ENCODE measurements at places on chromosomes 11 and 22.

- DNase-seq = no peak
Observed at GRCh38 chr11:87660926-87661660, 514.1 kb downstream of the RAB38 start.

DNA sequence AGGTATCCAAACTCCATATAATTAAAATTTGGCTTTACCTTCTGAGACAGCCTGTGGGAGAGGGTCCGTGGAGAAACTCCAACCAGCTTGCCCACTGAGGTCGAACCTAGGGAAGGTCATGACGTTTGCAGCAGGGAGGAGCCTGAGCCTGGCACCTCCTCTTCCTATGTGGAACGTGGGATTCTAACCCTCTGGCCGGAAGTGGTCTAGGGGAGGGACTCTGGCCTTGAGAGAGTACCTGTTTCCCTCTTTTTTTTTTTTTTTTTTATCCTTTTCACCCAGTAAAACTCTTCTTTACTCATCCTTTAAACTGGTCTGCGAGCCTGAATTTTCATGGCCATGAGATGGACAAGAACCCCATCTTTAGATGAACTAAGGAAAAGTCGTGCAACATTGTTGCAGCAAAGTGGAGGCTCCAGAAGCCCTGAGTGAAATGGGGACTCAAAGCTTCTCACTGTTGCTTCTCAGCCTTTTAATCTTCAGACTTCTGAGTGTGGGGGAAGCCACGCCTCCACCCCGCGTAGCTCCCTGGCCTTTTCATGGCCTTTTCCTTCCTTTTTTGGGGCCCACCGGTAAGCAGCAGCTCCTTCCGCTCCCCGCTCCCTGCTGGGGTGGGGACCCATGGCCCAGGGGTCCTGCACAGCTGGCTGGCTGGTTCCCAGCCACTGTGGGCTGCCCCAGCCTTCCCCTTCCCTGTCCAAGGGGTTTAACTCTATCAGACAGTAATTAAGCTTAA is 1359.9 kb downstream of the LRRC4C start:
- no peak for DNase-seq

- no peak for DNase-seq
Observed at GRCh38 chr22:46386312-46386711, 50.8 kb downstream of the TRMU start.

DNA sequence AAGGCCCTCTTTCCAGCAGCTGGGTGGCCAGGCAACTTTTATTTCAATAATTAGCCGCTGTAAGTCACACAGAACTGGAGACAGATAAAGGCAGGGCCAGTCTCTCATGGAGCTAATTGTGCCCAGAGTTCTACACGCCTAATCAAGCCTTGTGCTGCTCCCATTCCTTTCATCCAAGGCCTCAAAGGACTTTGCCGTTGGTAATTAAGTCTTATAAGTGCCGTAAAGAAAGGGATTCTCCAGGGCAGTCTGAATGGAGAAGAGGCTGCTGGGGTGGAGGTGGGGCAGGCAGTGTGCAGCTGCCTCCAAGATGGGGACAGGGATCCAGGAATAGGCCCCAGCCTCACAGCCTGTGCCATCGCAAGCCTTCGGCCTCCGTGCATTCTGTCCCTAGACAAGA is 357.9 kb downstream of the TENM4 start:
- no peak for DNase-seq

- no peak for DNase-seq
Observed at GRCh38 chr11:70669871-70670675, 271.7 kb downstream of the CTTN start.

- DNase-seq = no peak
Observed at GRCh38 chr11:11243590-11244469, 109.2 kb downstream of the CSNK2A3 start.

DNA sequence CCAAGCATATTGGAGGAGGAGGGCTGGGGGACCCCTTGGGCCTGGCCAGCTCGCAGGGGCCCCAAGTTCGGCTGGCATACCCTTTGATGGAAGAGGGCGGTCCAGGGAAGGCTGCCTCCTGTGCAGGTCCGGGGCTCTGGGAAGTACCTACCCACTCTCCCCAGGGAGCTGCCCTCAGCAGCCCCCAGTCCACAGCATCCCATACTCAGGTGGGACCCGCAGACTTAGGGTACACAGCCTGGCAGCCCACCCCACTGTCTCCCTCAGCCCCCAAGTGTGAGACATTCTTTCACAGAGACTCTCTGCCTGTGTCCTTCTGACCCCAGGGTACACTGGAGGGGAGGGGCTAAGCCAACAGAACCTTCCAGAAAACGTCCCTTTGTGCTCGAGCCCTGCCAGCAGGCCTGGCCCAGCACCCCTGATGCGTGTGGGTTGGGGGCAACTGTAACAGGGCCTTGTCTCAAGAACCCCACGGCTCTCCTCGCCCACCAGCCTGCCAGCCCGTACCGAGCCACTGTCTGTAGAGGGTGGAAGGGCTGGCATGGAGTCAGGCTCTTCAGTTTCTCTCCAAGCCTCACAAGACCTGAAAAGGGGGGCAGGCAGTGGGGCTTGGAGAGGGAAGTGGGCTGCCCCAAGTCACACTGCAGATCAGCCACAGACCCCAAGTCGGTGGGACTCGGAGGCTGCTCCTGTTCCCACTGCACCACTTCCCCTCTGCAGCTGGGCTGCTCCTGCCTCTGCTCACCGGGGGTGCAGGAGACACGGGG is 7.0 kb upstream of the TNFRSF13C start:
- no peak for DNase-seq

DNA sequence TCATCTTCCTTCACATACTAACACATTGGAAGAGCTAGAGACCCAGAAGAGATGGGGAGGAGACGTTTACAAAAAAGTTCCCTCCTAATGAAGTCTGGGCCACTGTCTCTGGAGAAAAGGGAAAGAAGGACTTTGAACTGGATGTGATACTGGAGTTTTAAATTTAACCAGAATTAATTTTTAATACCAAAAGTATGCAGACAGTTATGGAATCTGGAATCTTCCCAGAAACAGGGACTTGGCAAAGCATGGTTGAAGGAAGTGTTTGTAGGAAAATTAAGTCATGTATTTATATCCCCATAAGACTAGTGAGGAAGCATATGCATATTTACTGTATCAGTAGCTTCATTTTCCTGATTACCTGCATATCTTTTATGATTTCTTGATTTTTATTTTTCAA is 215.5 kb downstream of the TTC28 start:
- no peak for DNase-seq

GRCh38 chr11:78449866-78450265 is 32.2 kb upstream of the GAB2 start:
- DNase-seq = no peak

DNA sequence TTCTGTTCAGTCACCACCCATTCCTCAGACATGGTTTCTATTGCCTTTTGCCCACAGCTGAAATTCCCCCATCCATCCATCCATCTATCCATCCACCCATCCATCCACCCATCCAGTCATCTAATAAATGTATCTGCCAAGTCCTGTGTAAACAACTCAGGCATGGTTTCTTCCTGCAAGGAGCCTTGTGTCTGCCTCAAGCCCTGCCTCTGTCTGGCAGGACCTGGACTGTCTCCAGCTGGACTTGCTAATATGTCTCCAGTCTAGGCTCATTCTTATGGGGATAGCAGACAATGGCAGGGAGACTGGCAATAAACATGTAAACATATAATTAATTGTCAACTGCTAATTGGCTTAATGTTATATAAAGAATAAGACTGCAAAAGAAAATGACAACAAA is 64.7 kb upstream of the AMPD3 start:
- no peak for DNase-seq

- no peak for DNase-seq
Observed at GRCh38 chr11:17766590-17766989, 32.0 kb downstream of the KCNC1 start.

GRCh38 chr11:47886096-47886495 is 37.9 kb upstream of the NUP160 start:
- no peak for DNase-seq

GRCh38 chr22:38751422-38752346 is 4.1 kb downstream of the SUN2 start:
- no peak for DNase-seq

GRCh38 chr11:9859554-9860305 is 195.9 kb downstream of the SWAP70 start:
- DNase-seq = no peak
